Upper lobe of left lung (tissue), 6 donors: ENCODE measurements at places on chromosomes 16 and 17. TPM values are rescaled to one million over a fixed set of nuclear protein-coding genes. Genes with fewer than 3 reads are reported as not detected.

GRCh38 chr16:89583197-89583894 is 7.8 kb downstream of the CPNE7 start:
- H3K4me3 ChIP-seq, result no peak overlapping the region
- no peak overlapping the region for H3K27ac ChIP-seq
- no peaks in the 10 kb centered on the region for H3K36me3 ChIP-seq
- DNase-seq, result no peak

The SLC12A3 gene
- total RNA-seq, result not detected

The FBXO39 gene
- 3.1 TPM for total RNA-seq

DNA sequence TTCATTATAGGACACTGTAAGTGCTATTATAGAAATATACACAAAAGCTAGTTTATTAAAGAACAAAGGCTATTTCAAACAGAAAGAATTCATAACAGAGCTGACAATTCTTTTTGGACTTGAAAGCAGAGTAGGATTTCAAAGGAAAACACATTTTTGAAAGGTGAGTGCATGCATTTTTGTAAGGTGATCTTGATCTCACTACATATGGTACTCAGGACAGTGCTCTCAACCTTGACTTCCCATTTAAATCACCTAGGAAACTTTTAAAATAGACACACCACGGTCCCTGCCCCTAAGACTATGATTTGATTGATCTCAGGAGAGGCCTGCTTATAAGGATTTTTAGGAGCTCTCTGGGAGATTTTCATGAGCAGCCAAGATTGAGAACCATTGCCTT is 1362.0 kb downstream of the CDH8 start:
- H3K27me3 ChIP-seq, result no peaks in the 10 kb centered on the region
- H3K36me3 ChIP-seq, result no peaks in the 10 kb centered on the region
- H3K4me1 ChIP-seq, result no peaks in the 10 kb centered on the region

The HSF4 gene
- total RNA-seq, result 33.4 TPM

DNA sequence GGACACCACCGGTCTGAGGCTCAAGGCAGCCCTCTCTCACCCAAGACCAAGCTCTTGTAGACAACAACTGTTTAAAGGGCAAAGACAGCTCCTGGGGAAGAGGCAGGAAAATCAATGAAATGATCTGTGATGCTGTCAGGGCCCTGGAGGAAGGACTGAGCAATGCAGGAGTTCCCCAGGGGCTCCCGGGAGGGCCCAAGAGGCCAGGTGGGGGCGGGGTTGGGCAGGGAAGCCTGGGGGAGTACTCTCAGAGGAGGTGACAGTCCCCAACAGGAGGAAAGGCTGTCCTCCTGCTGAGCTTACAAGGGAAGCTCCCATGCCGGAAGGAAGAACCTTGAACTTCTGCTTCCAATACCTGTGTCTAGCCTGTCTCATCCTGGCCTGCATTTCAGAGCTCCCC is 8.3 kb upstream of the NOS2 start:
- H3K27ac ChIP-seq, result no peak overlapping the region
- H3K4me1 ChIP-seq, result no peaks in the 10 kb centered on the region
- no peaks in the 10 kb centered on the region for H3K27me3 ChIP-seq
- DNase-seq, result peak; percentile 15
- no peak overlapping the region for H3K4me3 ChIP-seq

The TBC1D26 gene
- not detected for total RNA-seq

DNA sequence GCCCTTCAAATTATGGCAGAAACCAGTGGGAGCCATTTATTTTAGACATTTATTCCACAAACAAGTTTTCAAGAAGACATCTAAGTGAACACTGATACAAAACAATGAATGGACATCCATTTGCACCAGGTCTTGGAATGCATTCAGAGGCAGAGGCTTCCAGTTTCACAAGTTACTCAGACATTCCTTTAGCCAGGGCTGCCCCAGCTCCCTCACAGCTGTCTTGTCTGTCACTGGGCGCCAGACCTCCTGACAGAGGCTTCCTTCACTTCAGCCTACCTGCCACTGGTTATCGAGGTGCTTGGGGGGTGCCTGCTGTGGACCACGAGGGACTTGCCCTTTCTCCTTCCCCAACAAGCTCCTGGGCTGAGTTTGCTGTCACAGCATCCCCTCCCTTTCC is 19.2 kb downstream of the AQP8 start:
- H3K27me3 ChIP-seq, result no peaks in the 10 kb centered on the region
- H3K27ac ChIP-seq, result no peak overlapping the region
- peaks cover 31% of the 10 kb centered on the region for H3K36me3 ChIP-seq

- H3K36me3 ChIP-seq, result peaks cover 53% of the 10 kb centered on the region
- no peak overlapping the region for H3K27ac ChIP-seq
- H3K4me1 ChIP-seq, result peaks cover 14% of the 10 kb centered on the region
- H3K4me3 ChIP-seq, result no peak overlapping the region
- DNase-seq, result no peak
Observed at GRCh38 chr16:50354629-50355456, 13.9 kb downstream of the BRD7 start.
